ENCODE measurements at places on chromosomes 16 and 17.

DNA sequence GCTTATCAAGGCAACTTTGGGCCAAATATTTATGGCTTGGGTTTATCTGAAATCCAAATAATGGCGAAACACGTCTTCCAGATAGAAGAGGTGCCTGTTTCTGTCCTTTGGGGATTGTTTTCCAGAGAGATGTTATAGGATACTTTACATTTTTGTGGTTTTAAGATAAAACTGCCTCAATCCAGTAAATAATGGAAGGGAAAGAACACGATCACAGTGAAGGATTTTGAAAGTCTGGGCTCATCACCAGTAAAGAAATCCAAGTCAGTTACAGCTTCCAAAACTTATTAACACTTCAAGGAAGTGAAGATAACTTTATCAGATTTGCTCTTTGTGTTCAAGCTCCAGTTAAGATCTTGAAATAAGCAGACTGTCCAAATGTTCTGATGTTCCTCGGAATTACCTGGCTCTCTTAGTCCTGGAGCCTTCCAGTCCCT lies 30.1 kb downstream of the DNAH2 start:
- no peak for DNase-seq

- DNase-seq = no peak
These were observed 50.9 kb upstream of the GSE1 start for GRCh38 chr16:85562093-85562786.

GRCh38 chr17:48037838-48038323 lies 284 bp upstream of the COPZ2 start:
- DNase-seq = no peak

DNA sequence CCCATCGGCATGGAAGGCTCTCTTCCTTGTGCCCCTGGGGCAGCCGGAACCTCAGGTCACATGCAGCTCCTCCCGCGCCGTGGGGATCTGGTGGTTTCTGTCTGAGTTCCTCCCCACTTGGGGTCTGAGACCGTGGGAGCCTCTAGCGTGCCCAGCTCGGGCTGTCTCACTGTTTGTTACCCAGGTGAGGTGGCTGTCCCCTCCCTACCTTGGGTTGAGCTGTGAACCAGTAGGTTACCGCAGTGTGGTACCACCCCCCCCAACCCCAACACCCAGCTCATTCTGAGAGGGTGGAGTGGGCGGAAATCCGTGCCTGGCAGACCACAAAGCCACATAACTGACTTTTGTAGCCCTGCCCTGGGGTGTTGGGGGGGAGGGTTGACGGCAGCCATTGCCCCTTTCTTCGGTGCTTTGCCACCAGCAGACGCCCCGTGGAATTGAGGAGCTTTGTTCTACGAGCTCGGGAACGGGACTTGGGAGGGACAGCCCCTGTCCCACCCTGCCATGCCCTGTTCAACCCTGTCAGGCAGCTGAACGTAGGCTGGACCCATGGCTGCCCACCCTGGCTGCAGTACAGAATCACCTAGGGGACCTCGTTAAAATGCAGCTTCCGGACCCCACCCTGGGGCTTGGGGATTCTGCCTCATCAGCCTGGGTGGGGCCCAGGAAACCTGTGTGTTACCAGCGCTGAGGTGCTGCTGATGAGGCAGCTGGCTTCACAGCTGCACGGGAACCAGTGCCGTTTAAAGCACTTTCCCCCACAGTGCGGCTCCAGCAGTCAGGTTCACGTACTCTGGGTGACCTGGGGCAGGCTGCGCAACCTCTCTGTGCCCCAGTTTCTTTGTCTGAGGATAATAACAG lies 18.5 kb downstream of the RAP1GAP2 start:
- no peak for DNase-seq

DNA sequence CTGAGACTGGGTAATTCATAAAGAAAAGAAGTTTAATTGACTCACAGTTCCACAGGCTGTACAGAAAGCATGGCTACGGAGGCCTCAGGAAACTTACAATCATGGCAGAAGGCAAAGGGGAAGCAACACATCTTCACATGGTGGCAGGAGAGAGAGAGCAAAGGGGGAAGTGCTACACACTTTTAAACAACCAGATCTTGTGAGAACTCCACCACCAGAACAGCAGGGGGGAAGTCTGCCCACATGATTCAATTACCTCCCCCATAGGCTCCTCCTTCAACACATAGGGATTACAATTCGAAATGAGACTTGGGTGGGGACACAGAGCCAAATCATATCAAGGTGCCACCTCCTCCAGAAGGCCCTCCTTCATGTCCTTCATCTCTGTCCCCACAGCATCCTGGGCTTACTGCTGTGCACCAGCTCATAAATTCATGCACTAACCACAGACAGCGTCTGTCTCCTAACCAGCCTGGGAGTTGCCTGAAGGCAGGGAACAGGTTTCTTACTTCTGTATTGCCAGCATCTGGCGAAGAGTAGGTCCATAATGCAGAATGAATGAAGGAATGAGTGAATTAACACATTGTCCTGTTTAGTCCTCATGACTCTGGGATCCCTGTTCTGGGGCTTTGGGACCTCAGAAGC lies 74.4 kb downstream of the WSB1 start:
- no peak for DNase-seq

GRCh38 chr17:4074831-4075495 lies 67.9 kb downstream of the ZZEF1 start:
- no peak for DNase-seq

DNA sequence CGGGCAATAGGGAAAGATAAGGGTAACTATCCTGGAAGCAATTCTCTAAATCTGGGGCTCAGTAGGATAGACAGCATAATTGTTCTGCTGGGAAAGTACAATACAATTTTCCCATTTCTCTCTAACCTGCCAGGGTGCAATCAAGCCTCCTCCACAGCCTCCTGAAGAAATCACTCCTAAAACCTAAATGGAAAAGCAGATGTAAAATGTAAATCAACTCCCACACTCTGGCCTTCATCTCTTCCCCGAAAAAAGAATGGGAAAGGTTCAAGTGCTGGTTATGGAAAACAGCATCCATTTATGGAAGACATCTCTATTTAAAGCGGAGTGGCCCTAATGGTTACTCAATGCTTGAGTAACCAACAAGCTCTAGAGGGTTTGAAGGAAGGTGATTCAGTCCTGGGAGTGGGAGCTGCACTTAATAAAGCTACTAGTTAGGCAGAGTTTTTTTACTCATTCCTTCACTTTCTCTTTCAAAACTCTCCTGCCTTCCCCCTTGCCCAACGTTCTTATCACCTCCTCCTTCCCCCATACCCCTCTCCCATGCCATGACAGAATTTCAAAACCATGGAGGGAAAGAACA lies 5.1 kb downstream of the MMD start:
- DNase-seq = no peak

GRCh38 chr16:88973007-88973410 lies 4.0 kb downstream of the CBFA2T3 start:
- no peak for DNase-seq

DNA sequence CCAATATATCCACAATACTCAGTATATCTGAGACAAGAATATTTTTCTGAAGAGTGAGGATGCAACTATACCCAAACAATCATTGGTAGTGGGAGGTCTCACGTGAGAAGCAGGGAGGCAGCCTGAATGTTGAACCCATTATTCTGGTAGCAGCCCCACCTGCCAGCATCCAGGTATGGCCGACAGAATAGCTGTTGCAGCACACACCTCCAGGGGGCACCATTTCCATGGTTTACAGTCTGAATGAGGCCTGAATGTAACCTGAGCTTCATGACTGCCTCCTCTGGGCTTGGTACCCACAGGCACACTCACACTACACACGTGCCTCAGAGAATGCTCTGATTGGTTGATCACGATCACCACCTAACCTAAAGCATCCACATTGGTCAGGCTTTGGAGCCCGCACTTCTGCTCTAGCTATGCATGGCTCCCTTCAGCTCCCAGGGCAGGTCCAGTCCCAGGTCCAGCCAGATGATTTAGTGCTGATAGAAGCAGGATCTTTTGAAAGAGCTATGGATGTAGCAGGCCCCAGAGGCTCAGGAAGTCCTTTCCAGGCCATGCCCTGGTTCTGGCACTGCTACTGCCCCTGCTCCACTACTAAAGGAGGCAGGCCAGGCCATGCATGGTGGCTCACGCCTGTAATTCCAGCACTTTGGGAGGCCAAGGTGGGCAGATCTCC lies 11.0 kb upstream of the CBFB start:
- DNase-seq = no peak

DNA sequence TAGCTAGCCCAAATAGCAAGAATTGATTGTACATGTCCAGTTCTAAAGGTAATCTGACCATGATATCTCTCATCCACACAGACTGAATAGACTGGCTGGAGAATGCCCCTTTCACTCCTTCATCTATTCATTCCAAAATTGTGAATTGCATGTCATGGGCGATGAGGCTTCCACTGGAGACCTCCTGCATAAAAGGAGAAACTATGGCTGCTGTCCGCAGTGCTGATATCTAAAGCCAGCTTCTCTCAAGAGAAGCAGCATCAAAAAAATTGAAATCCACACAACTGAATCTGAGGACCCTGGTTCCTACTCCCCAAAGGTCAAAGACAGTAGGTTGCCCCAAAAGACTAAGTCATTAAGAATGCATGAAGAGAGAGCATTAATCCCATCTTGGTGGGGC lies 7.9 kb upstream of the SCNN1G start:
- DNase-seq = no peak

DNA sequence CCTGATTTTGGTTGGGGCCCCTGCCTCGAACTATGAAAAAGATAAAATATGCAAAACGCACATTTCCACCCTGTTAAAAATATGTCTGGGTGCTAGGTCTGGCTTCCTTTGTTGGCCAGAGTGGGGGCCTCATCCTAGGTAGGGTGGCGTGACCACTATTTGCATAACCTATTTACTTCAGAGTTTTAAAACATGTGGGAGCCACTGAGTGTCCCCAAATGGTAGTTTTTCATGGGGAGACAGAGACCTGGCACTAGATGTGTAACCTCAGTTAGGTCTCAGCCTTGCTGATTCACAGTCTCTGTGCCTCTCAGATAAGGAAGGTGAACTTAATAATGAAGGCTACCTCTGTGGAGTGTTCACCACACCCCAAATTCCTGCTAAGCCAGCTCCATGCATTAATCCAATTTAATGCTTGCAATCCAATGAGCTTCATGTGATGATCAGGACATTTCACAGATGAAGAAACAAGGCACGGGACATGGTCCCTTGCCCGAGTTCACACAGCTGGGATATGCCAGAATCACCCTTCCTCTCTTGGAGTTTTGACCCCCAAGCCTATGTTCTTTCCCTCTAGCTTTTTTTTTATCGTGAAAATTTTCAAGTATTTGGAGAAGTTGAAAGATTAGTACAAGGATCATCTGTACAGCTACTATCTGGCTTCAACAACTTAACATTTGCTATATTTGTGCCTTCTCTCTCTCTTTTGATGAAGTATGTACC lies 103.4 kb downstream of the IRF8 start:
- DNase-seq = no peak

DNA sequence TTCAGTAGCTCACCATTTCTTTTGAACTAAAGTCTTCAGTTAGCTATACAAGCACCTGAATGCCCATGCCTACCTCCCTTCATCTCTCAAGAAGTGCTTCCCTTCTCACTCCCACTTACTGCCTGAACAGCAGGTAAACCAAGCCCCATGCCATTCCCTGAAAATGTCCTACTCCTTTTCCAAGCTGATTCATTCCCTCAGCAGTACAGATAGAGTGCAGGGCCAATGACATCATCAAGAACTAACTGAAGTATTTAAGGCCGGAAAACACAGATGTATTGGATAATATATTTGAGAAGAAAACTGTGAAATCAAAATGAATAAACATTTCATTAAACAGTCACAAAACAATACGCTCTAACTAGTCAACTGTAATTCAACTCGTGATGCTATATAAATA lies 478.8 kb upstream of the CDH11 start:
- no peak for DNase-seq

DNA sequence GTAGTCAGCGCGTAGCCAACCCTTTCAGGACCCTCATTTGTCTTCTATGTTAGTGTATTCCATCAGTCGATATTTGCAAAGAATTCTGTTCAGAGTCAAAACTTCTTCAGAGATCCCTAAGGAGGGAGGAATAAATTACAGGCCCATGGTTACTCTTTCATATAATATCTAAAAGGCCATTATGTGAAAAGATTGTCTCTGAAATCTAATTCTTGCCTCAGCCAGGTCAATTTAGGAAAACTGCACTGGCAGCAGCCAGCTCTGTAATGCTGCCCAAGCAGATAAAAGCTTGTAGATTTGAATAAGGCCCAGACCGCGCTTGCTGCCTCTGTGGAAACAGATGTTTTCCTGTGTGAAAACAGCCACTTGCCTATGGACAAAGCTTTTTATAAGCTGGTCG lies 379.8 kb downstream of the CNTNAP4 start:
- no peak for DNase-seq
